MG63 (cell line): ENCODE measurements at places on chromosomes 7 and 10.

DNA sequence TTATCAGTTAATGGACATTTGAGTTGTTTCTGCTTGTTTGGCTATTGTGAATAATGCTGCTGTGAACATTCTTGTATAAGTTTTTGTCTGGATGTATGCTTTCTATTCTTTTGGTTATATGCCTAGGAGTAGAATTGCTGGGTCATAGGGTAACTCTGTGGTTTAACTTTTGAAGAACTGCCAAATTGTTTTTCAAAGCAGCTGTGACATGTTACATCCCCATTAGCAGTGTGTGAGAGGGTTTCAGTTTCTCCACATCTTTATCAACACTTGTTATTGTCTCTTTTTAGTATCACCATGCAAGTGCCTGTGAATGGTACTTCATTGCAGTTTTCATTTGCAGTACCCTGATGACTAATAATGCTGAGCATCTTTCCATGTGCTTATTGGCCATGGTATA lies 2.1 kb upstream of the NDUFB8 start:
- no peak for DNase-seq

DNA sequence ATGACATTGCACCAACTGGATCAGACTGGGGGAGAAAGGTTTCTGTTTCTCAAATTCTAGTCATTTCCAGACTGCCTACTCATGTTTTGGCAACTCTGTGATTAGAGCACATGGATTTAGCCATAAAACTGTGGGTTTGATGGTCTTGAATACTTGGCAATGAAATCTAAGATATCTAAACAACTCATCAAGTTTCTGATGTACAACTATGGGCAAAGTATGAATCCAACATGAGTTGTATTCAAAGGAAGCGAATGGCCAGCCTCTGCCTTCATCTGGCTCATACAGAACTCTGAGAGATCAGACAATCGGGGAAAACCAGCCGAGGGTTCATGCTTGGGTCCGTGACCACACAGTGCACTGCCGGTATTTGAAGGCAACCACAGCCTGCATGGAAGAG lies 144.3 kb downstream of the ADAM12 start:
- peak; percentile 76 for DNase-seq

- no peak for DNase-seq
Measured at GRCh38 chr7:148598351-148598750, 7.8 kb downstream of the C7orf33 start.

DNA sequence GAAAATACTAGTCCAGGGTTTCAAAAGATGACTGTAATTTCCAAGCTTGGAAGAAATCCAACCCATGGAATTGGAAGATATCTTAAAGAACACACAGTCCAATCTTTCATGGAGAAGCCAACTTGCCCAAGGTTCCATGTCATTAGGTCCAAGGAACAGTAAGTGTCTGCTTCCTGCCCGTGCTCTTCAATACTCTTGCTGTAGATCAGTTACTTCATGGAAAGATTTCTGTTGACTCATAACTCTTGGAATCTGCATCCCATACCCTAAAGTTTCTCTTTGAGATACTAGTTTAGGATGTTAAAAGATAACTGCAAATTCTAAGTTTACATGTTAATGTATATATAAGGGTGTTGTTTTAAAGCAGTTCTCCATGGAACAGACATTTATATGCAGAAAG lies 127.9 kb upstream of the SLC13A1 start:
- no peak for DNase-seq

GRCh38 chr7:111053035-111053434 lies 37.9 kb upstream of the LRRN3 start:
- DNase-seq, result no peak

GRCh38 chr7:155348806-155349205 lies 51.1 kb downstream of the INSIG1 start:
- no peak for DNase-seq

DNA sequence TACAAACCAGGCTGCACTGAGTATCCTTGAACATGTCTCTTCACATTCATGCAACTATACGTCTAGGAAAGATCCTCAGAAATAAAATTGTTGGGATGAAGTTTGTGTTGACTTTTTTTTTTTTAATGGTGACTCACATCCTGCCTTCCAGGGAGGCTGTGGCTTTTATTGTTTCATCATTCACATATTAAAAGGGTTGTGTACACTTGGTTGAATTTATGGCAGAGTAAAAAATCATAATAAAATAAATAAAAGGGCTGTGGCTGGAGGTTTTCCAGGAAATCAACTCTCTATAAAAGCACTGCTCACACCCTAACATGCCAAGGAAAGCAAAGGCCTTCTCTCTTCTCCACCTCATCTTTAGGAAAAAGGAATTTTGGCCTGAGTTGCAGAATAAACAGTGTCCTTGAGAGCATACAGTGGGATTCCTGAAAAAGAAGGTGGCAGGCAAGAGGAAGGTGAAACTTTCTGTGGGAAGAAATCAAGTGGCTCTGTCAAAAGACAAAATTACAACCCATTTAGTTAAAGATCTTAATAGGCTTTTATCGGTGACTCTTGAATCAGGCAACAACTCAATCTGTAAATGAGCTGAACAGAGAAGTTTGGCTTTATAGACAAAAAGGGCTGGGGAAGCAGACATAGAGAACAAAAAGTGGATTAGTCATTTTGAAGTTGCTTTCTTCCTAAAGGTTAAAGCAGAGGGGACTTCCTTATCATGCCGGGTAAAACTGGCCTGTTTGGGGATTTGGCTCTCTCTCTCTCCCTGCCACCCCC lies 41.6 kb upstream of the FHIP2A start:
- DNase-seq, result peak; percentile 52
